ENCODE measurements at places on chromosomes 16 and 17.

GRCh38 chr16:82801361-82801760 is 174.6 kb downstream of the CDH13 start:
- DNase-seq: no peak

GRCh38 chr16:75011634-75012307 is 12.9 kb downstream of the ZNRF1 start:
- no peak for DNase-seq

DNA sequence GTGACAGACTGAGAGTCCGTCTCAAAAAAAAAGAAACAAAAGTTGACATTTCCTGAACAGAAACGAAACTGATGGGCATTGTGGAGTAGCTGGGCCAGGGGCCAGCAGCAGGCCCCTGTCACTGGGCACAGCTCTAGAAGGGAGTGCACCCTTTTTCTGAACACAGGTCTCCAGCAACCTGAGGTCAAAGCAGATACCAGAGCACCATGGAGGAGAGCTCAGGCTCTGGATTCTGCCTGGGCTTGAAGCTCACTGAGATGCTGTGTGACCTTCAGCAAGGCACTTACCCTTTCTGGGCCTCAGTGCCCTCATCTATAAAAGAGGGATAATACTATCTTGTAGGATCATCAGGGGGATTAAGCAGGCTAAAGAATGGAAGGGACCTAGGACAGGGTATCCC is 5.0 kb downstream of the SBK1 start:
- DNase-seq: no peak

GRCh38 chr16:8667492-8667891 is 6.9 kb upstream of the ABAT start:
- DNase-seq: no peak

- DNase-seq: no peak
Measured at GRCh38 chr16:19284207-19284606, 1.3 kb upstream of the CLEC19A start.

All from stimulated activated CD8-positive, alpha-beta memory T cell treated with anti-CD3 and anti-CD28 coated beads, Interleukin-4, amount 100 ng/mL, for 4 hours (primary cell).